Small intestine (tissue), 16 donors: ENCODE measurements at places on chromosomes 7 and 10.

DNA sequence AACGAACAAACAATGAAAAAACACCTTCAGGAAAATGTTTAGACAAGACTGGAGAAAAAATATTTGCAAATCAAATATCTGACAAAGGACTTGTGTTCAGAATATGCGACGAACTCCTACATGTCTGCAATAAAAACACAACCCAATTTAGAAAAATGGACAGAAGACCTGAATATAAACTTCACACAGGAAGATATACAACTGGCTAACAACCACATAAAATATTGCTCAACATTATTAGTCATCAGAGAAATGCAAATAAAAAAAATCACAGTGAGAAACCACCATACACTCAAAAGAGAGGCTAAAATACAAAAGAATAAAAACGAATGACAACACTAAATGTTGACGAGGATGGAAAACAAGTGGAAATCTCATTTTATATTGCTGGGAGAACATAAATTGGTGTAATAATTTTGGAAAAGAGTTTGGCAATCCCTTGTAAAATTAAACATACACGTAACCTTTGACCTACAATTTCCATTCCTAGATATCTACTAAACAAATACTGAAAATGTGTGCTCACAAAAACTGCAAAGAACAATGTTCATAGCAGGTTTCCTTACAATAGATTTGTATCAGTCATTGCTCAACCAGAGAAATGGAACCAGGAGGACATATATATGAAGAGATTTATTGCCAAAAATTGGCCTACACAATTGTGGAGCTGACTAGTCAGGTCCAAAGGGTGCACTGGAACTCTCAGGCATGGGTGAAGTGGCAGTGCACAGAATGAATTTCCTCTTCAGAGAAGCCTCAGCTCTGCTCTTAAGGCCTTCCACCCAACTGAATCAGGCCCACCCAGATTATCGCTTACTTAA lies 82.9 kb upstream of the OGDHL start:
- peak; percentile 72 for DNase-seq

DNA sequence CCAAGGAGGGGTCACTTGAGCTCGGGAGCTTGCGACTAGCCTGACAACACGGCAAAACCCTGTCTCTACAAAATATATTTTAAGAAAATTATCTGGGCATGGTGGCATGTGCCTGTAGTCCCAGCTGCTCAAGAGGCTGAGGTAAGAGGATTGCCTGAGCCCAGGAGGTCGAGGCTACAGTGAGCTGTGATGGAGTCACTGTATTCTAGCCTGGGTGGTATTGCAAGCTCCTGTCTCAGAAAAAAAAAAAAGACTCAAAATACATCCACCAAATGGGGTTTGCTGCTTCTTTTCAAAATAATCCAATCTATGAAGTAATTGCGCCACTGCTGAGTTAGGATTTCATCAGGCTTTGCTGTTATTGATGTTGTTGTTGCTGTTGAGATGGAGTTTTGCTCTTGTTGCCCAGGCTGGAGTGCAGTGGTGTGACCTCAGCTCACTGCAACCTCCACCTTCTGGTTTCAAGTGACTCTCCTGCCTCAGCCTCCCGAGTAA lies 11.1 kb upstream of the VIM start:
- DNase-seq: no peak

GRCh38 chr10:18261063-18261610 lies 120.9 kb downstream of the CACNB2 start:
- DNase-seq: peak; percentile 2

- DNase-seq: no peak
Observed at GRCh38 chr7:140014123-140014522, 48.6 kb downstream of the PARP12 start.

- no peak for DNase-seq
Observed at GRCh38 chr10:9294132-9294663, 1239.7 kb downstream of the GATA3 start.

GRCh38 chr10:79353000-79353406 lies 5.7 kb downstream of the PPIF start:
- DNase-seq: no peak

GRCh38 chr10:5012595-5012994 lies 8.9 kb upstream of the AKR1C2 start:
- no peak for DNase-seq

DNA sequence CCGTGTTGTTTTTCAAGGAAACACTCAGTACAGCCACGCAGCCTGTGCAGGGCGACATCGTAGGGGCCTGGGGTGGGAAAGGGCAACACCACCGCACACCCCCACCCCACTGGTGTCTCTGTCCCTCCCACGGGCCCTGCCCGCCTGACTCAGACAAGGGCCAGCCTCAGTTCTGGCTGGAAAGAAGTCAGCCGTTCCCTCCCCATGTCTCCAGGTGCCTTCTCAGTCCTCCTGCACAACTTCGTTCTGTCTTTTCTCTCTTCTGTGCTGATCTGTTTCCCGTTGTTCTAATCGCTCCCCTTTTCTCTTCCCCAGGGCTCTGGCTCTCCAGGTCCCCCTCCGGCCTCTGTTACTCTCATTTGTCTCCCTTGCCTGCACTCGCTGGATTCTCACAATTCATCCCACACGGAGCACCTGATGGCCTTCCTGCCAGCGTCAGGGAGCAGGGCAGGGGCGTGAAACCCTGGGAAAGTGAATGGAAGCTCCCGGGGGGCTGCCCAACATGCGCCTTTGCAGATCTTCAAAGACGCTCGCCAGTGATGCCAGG lies 97.7 kb downstream of the WDR37 start:
- DNase-seq: no peak

- DNase-seq: no peak
Observed at GRCh38 chr7:123398921-123399320, 135.5 kb downstream of the IQUB start.

DNA sequence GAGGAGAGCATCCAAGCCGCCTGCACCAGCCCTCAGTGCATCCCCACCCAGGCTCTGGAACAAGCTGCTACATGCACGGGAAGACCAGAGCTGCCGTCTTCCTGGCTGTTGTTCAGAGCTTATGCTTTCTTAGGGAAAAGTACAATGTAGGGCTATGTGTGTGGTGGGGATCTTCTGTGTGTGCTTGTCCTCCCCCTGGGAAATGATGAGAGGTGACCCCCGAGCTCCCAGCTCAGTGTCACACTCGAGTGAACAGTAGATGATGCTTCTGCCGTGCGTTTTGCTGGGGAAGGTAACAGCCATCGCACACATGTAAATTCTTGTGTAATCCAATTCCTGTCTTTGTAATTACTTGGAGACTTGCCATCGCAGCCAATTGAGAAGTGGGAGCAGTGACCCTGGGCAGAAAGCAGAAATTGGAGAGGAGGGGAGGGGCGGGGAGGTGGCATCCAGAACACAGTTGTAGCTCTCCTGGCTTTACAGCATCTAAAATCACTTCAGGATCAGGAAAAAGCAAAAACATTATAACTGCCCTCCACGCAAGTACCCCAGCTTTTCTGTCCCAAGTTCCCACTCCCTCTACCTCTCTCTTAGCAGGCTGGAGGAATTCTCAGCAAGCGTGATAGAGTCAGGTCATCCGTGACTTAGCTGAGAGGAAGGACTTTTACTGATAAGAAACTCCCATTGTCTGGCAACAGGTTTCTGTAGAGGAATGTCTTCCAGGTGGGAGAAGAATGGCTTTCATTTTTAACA lies 149.6 kb downstream of the TCF7L2 start:
- no peak for DNase-seq

GRCh38 chr7:155164316-155164715 lies 94.2 kb downstream of the HTR5A start:
- no peak for DNase-seq

DNA sequence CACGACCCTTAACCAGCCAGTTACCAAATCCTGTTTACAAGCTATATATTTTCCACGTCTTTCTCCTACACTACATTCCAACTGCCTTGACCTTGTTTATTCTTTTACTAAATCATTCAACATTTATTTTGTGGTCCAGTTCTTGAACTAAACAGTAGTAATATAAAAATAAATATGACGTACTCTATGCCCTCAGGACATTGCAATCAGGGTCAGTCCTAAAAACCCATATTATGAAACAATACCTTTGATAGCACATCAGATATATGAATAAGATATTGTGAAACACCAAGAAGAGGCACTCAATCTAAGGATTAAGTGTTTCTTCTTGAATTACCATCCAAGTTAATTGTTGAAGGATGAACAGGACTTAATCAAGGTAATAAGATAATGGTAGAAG lies 52.5 kb upstream of the WNT16 start:
- DNase-seq: no peak

DNA sequence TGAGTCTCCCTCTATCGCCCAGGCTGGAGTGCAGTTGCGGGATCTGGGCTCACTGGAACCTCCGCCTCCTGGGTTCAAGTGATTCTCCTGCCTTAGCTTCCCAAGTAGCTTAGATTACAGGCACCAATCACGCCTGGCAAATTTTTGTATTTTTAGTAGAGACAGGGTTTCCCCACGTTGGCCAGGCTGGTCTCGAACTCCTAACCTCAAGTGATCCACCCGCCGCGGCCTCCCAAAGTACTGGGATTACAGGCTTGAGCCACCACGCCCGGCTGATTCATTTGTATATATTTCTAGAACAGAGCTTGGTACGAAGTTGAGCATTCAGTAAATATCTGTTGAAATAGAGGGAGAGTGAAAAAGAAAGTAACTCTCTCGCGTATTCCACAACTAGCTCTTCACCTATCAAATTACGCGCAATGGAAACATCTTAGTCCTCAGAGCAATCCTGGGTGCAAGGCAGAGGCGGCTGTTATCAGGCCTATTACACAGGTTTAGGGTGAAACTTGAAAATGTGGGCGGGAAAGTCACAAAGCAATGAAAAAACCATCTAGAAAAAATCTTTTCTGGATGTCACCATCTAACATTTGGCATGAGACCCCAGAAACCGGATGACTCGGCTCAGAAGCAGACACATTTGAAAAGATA lies 707 bp upstream of the GHITM start:
- DNase-seq: no peak

DNA sequence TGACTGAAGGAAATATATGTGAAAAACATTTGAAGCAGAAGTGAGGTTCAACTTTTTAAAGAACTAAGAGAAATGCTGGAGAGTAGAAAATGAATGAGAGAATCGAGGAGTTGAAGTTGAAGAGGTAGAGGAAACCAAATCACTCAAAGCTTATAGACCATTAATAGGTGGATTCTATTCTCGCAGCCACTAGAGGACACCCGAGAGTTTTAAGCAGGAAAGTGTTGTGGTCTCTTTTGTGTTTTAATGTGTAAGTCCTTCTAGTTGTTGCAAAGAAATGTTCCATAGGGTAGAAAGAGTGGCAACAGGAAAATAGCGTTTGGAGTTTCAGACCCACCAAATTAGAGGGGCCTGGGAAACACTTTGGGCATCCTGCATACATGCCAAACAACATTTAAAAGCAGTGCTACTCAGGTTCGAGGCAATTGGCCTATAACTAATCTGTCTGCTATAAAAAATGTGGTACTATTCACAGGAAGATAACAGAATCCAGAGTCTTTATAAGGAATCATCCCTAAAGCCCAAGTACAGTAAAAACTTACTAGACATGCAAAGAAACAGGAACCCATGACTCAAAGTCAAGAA lies 75.3 kb upstream of the TAS2R16 start:
- DNase-seq: peak; percentile 20

DNA sequence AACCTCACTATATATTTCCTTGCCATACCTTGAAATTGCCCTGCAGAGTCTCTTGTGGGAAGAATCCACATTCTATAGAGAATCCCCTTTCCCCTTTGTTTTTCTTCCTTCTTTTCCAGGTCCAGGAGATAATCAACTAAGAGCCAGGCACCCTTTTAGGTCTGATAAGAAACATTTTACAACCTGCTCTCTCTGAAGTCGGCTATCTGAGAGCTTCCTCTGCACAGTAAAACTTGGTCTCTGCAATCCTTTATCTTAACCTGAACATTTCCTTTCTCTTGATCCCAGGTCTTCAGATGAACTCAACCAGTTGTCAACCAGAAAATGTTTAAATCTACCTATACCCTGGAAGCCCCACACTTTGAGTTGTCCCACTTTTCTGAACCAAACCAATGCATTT lies 19.5 kb upstream of the PTER start:
- DNase-seq: no peak

DNA sequence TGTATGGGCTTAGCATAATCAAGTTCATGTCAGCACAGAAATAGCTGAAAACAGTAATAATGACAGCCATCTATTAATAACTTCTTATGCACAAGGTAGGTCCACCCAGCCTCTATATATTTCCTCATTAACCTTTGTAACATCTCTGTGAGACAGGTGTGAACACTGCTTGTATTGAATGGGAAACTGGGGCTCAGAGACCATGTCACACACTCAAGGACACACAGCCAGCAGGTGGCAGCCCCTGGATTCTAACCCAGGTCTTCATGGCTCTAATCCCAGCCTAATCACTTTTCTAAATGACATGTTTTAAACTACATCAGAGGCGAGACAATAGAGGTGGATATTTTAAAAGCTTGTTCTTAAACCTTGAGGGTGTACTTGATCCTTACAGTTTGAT lies 591.4 kb downstream of the PARD3 start:
- DNase-seq: no peak

DNA sequence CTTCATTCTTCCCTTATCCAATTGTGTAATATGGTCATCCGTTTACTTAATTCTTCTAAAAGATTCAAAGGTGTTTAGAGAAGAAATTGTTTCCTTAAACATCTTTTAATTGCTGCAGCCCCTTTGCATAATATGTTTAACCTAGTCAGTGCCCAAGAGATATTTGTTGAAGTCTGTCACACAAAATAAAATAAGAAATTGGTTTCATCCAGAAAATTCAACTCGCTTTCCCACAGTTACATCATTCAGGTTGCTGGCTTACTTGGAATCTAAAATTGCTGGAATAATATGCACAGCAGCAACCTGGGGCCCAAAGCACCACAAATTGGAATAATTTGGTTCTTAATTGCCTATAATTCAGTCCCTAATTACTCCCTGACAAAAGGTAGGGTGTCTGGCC lies 155.1 kb upstream of the ETV1 start:
- no peak for DNase-seq

- DNase-seq: peak; percentile 81
Observed at GRCh38 chr7:70599446-70600190, 532.3 kb upstream of the GALNT17 start.

DNA sequence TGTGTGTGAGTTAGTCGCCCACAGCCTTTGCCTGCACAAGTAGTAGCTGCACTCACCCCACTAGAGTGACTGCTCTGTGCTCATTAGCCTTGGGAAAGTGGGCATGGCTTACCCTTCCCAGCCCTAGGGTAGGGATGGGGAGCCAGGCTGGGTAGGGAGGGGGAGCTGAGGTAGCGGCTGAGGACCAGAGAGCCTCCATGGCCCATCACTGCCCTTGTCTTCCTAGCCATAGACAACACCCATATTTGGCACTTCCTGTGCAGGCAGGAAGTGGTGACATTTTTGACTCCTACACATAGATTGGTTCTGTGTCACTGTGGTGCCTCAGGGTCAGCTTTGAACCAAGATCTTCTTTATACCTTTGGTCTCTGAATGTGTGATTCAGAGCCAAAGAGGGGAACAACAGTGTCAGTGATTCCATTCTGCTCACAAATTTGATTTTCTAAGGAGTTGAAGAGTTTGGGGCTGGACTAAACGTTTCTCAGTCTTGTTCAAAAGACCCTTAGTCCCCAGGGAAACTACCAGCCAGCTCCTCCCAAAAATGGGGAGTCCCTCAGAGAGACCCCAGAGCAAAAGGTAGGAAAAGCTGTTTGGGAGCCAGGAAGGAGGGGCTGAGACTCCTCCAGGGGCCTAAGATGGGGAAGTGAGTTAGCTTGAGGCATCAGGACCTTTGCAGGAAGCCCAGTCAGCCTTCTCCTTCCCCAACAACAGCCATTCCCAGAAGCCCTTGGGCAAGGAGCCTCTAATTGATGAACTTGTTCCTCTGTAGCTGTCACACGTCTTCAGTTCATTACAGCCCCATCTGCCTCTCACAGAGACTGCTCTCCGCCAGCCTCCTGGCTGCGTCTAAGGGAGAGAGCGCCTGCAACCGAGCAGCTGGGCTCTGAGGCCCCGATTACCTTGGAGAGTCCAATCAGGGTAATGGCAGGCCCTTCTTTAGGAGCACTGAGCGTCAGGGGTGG lies 135.0 kb downstream of the CDH23 start:
- DNase-seq: no peak
